ENCODE measurements at places on chromosomes 4 and X.

DNA sequence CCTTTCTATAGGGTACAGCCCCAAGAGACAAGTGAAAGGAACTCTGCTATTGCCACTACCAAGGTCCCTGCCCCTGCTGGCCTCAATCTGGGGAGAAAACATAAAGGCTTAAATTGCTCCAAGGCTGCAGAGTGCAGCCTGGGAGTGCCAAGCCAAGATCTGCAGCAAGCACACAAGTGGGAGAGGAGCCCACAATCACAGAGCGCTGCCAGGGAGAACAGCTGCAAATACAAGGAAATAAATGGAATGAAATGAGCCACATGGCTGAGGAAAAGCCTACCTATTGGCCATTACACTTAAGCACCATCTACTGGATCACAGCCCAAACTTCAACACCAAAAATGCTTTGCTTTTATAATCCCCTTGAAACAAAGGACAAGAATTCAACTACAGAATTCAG lies 582.4 kb downstream of the FAM133A start:
- no peak for DNase-seq

- no peak for DNase-seq
These were observed 1.7 kb upstream of the METTL14 start for GRCh38 chr4:118683513-118683912.

DNA sequence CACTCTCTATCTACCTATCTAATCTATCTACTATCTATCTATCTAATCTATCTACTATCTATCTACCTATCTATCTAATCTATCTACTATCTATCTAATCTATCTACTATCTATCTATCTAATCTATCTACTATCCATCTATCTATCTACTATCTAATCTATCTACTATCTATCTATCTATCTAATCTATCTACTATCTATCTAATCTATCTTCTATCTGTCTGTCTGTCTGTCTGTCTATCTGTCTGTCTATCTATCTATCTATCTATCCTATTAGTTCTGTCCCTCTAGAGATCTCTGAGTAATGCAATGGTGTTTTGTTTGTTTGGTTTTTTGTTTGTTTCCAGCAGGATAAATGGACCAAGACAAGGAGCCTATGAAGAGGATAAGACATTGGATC lies 9.4 kb upstream of the ASMTL start:
- DNase-seq, result no peak

GRCh38 chrX:22396408-22396807 lies 123.7 kb downstream of the CBLL2 start:
- no peak for DNase-seq

DNA sequence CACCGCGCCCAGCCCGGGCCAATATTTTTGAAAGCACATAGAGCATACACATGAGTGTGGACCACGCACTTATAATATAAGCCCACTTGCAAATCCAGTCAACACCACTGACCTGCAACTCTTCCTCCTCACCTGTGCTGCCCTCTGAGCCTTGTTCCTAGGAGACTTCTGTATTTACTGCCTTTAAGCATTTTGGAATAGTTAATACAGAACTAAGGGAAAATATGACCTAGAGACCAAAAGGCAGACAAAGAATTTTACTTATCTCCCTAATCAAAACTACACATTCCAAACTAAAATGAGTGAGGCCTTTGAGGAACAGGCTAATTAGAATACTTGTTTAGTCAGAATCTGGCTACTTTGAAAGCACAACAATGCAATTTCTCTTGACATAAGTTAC lies 89.1 kb downstream of the RELL1 start:
- DNase-seq, result no peak

DNA sequence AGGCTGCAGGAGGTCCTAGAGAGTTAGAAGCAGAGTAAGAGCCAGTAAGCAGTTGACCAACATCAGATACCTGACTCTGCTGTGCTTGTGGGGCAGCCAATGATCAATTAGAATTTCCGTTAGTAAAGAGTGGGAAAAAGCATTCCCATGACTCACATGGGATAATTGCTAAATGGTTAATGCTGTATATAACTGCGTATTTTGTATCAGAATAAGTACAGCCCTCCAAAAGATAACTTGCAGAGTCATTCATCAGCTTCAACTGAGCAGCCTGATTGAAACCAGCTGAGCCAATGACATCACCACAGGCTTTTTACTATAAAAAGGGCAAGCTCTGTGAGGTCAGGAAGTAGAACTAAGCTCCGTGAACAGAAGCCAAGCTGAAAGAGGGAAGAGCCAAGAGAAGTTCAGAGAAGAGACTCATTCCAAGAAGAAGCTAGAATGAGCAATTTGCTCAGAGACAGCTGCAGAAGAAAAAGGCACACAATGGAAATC lies 67.9 kb downstream of the PPP3CA start:
- no peak for DNase-seq

DNA sequence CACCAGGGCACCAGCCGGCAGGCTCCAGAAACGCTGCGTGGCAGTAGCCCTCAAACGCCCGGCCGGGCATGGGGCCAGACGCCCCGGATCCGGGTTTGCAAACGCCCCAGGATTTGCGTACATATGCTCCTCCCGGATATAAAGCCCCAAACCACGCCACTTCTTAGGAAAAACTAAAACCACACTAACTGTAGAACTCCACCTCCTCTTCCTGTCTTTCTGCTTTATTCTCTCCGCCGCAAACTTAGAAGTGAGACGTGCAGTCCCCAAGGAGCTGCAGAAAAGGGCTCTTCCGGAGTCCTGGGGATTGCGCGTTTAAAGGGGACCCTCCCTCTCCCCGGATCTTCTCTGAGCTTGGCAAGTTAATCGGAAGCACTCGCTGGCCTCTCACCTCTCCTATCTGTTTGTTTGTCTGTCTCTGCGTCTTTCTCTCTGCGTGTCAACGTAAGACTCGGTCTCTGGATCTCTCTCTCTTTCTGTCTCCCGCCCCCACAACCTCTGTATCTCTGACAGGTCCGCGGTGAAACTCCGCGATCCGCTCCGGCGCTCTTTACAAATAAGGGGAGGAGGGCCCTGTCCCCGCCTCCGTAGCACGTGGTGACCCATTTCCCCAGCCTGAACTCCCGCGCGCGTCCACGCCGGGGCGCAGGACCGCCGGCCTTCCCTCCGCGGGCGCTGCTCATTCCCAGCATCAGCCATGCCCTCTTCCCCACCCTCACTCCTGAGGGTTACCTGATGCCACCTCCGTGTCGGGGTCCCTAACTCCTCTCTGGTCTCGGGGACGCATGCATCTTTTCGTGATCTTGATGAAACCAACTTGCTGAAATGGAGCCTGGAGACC lies at the start of gene SLC39A8:
Gene SLC39A8 (minus strand): TSS at position 529 of the 841 bp plus-strand sequence. CDS start 820 bp downstream, outside the sequence.
- DNase-seq, result peak; percentile 82

DNA sequence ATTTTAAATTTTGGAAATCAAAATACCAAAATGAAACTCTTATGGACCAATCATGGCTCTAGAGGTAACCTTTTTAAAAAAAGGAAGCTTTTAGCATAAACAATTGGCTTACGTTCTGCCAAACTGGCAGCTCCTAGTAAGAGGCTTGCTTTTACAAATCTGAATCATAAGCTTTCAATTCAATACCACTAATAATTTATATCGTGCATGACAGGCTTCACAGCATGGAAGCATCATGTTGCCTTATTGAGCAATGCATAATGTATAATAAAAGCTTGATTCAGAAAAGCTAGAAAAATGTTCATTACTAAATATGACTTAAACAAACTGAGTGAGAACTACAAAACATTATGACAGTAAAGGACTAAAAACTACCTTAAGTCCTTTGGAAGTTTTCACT lies 280.9 kb downstream of the IQCM start:
- DNase-seq, result no peak

GRCh38 chr4:83043801-83044407 lies 8.9 kb downstream of the COPS4 start:
- DNase-seq, result no peak

DNA sequence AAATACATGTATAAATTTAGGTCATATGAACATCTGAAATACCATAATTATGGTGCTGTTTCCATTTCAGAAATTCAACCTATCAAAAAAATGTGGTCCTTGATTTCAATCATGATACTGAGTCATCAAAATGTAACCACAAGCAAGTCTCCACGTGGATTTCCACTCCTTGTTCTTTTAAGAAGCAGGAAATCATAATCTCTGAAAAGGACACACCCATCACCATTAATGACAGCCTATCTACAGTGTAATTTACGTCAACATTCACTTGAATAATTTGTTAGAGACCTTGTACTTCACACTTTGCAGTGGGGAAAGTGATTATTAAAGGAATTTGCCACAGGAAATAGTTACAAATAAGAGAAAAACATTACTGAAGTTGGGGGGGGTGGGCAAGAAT lies 17.7 kb upstream of the SLC7A11 start:
- DNase-seq, result no peak

DNA sequence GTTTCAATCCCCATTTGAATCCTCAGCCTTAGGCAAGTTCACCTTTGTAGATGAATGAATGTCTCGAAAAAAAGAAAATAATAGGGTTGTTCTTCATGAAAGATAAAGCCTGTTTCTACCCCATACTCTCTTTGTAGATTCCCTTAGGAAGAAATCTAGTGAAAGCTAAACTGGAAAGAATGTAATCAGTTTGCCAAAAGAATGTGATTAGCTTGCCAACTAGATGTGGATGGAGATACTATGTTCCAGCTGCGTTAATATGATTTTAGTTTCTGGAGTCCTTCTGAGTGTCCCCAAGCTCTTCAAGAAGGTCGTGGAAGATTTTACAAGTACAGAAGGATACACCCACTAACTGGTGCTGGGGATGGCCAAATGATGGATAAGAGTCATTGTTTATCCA lies 162.3 kb upstream of the EDNRA start:
- no peak for DNase-seq

DNA sequence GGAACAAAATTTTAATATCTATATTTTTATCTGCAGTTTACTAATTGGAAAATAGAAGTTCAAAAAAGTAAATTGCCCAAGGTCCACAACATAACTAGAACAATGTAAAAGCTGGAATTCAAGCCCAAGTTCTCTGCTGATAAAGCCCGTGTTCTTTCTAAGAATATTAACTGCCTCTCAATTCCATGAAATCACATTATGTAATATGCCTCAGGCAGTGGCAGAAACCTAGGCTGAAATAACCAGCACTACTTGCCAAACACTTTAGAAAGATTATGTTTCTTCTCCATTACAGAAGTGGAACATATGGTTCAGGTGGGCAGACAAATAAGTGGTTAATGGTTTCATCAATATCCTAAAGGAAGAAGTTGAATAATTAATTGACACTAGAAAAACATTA lies 56.7 kb upstream of the ADGRL3 start:
- DNase-seq, result no peak

DNA sequence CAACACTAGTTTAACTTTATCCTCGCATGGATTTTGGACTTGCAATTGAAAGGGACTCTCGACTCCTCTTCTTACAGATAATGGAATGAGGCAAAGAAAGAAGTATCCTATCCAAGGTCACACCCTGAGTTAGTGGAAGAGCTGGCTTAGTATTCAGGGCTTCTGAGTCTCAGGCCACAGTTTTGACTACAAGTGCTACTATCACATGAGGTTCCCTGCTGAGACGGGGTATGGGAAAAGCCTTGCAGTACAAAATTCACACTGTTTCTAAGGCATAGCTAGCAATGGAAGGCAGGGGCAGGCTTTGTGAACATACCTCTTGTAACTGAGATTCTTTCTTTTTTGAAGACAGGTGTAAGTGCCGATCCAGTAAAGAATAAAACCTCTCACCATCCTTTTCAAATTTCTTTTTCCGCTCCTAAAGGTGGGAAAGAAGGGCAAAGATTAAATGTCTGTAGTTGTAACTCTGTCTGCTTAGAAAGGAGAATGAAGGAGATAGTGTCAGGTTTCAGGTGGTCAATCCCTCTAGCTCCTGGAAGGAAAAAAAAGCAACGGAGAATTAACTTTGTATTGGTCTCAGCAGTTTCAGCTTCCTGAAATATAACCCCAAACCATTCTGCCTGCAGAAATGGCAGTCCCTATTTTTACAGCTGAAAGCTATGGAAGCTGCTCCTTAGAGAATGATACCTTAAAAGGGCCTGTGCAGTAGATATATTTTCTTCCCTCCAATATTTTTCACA lies 199.0 kb downstream of the OPHN1 start:
- DNase-seq, result no peak

GRCh38 chr4:127737295-127737694 lies 7.1 kb downstream of the SLC25A31 start:
- no peak for DNase-seq

- DNase-seq, result no peak
These were observed 22.8 kb upstream of the PRKG2 start for GRCh38 chr4:81237791-81238190.

GRCh38 chr4:121951521-121952110 lies at the start of gene TRPC3:
TRPC3 (minus strand) TSS chr4:121952060; CDS start chr4:121951680, 380 bp downstream.
- DNase-seq, result peak; percentile 32

- DNase-seq, result no peak
These were observed 414.2 kb upstream of the LCORL start for GRCh38 chr4:18435781-18436180.

- DNase-seq, result no peak
These were observed 196.6 kb upstream of the GABRA2 start for GRCh38 chr4:46586566-46586965.

DNA sequence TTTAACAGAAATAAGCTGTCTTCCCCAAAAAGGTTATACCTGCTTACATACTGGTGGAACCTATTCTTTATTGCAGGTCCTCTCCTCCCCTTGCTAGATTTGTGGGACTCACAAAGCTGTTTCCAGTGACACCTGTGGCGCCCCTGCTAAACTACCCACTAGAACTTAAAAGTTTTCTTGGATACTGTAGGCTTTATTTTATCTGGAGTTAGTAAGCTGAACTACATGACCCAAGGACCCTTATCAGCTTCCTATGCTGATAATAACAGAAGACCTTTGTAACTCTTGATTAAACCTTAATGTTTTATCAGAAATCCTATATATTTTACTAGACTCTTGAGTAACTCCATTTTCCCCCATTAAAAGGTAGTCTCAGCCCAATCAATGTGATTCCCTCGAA lies 32.3 kb downstream of the CLDN2 start:
- no peak for DNase-seq

DNA sequence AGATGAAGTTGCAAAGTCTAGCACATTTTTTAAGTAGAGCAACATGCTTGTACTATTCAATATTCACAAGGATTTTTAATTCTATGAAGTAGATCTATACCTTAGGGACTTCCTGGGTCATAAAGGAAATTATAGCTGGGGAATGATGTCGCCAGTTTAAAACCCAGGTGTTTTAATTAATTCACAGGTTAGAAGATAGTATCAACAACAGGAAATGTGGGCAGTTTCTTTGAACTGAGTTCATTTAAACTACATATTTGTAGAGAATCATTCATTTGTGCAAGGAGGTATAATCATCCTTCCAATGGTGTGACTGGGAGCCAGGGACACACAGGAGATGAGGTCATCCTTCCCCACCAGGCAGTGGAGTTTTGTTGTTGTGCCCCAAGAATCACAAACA lies 181.3 kb upstream of the KLF3 start:
- no peak for DNase-seq
